NAMALWA (cell line): ENCODE measurements at places on chromosomes 1 and 21.

- no peak for DNase-seq
Measured at GRCh38 chr1:176450526-176450925, 12.4 kb upstream of the PAPPA2 start.

DNA sequence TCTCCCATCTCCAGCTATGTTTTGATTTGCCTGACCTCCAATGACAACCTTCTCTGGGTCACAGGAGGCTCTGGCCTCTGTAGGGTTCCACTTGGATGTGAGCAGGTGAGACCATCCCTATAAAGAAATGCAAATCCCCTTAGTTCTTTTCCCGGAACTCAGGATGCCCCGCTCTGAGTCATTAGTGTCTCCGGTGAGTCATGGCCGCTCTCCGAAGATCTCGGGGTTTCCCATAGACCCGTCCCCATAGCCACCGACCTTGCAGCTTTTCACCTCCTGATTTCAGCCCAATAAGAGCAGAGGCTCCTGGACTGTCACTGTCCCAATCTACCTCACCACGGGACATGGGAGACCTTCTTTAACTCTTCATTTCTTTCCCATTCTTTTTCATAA lies 98.2 kb downstream of the PGBD5 start:
- no peak for DNase-seq

DNA sequence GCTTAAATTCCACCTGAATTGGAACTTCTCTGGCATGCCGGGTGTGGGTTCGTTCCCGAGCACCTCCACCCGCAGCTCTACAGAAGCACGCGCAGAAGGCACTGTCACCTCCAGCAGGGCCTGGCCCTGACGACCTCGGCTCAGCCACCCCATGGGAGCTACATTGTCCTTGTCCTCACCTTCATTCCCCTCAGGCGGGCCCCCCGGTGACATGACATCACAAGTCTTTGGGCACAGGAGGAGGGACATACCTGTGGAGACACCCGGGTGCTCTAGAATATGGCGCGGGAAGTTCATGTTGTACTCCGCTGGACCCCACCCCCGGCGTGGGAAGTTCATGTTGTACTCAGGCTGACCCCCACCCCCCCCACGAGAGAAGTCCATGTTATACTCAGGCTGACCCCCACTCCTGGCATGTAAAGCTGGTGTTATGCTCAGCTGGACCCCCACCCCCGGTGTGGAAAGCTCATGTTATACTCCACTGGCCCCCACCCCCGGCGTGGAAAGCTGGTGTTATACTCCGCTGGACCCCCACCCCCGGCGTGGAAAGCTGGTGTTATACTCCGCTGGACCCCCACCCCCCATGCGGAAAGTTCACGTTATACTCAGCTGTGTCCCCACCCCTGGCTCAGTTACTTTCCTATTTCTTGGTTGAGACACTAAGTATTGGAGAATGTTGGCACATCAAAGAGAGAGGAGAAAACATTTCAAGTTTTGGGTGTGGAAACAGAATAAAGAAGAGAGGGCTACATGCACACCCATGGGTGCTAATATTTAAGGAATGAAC lies 37.6 kb downstream of the UMODL1 start:
- DNase-seq: no peak

- no peak for DNase-seq
Measured at GRCh38 chr21:41166884-41167283, 1.1 kb upstream of the BACE2 start.

- no peak for DNase-seq
Measured at GRCh38 chr1:31809698-31810097, 6.1 kb downstream of the SPOCD1 start.

GRCh38 chr1:2166254-2166653 lies 28.3 kb downstream of the FAAP20 start:
- no peak for DNase-seq

DNA sequence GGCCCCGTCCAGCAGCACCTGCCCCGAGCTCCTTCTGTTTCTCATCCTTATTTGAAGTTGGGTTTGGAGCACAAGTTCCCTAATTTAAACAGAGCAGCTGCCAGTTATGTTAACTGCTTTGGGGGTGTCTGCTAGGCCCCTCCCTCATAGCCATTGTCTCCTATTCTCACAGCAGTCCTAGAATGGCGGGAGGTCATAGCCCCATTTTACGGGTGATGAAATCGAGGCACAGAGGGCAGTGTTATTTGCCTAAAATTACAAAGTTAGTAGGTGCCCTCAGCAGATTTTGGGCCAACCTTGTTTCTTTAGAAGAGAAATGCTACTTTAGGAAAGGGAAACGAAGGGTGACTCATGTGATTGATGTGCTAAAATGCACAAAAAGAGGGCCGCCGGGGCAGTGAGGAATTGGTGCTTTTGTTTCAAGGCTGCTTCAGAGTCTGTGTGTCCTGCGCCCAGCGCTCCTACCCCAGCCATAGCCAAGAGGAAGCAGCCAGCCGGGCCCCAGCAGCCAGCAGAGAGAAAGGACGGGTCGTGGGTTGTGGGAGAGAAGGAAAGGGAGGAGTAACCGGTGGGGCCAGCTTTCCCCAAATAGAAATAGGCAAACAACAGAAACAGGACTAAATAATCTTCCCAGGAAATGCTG lies 13.0 kb downstream of the VANGL1 start:
- no peak for DNase-seq

DNA sequence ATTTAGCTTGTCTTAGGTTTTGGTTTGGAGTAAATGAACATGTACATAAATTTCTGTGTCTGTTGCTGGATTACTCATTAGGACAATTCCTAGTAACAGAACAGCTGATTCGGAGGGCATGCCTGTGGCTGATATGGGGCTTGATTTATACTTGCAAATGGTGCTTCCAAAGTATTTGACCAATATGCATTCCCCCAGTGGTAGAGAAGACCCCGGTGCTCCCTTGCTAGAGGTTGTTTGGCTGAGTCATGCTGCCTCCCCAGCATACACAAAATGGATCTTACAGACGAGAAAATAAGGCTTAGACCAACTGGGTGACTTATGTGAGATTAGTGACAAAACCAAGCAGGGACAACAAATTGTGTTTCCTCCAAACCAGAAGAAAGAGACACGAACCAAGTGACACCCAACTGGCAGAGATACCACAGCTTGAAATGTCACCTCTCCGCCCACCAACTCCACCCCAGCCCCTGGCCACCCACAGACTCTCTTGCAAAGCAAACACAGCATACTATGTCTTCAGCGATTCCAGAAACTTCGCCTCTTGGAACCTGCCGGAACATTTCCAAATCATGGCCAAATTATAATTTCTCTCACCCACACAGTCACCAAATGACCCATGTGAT lies 75.9 kb upstream of the ETS2 start:
- no peak for DNase-seq

DNA sequence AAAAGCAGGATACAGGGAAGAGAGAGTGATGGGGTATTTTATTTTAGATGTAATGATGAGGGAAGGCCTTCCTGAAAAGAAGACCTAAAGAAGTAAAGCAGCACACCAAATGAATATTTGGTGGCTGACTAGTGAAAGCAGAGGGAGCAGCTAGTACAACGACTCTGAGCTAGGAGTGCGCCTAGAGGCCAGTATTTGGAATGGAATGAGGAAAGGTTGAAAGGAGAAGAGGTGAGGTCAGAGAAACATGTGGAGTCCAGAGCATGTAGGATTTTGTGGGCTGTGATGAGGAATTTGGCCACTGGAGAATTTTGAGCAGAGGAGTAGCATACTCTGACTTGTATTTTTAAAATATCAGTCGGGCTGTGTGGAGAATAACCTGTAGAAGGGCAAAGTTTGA lies 11.8 kb upstream of the RPL5 start:
- no peak for DNase-seq

- DNase-seq: no peak
Measured at GRCh38 chr1:116907351-116907750, 2.4 kb upstream of the PTGFRN start.

GRCh38 chr1:173002891-173003838 lies 47.6 kb downstream of the TNFSF18 start:
- DNase-seq: no peak

DNA sequence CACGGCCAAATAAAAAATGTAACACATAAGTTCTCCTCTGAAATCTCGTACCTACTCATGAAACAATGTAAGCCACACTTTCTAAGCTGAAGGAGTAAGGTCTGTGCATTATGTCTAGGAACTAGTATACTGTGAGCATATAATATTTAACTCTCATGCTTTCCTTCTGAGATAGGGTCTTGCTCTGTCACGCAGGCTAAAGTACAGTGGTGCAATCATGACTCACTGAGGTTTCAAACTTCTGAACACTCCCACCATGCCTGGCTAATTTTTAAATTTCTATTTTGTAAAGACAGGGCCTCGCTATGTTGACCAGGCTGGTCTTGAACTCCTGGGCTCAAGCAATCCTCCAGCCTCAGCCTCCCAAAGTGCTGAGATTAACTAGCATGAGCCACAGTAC lies 71.3 kb downstream of the AHCTF1 start:
- no peak for DNase-seq
